ENCODE measurements at places on chromosomes 12 and 14.

GRCh38 chr12:96302687-96303310, 97.4 kb downstream of the CDK17 start:
- no peak for DNase-seq

- DNase-seq, result no peak
Measured at GRCh38 chr12:52699960-52700359, 3.4 kb downstream of the KRT77 start.

- no peak for DNase-seq
Measured at GRCh38 chr12:9669534-9669933, at the start of gene CLEC2D. Gene CLEC2D (plus strand): TSS chr12:9669713. CDS start chr12:9669735, 22 bp downstream.

- DNase-seq, result no peak
Measured at GRCh38 chr12:19387161-19387560, 52.1 kb upstream of the AEBP2 start.

DNA sequence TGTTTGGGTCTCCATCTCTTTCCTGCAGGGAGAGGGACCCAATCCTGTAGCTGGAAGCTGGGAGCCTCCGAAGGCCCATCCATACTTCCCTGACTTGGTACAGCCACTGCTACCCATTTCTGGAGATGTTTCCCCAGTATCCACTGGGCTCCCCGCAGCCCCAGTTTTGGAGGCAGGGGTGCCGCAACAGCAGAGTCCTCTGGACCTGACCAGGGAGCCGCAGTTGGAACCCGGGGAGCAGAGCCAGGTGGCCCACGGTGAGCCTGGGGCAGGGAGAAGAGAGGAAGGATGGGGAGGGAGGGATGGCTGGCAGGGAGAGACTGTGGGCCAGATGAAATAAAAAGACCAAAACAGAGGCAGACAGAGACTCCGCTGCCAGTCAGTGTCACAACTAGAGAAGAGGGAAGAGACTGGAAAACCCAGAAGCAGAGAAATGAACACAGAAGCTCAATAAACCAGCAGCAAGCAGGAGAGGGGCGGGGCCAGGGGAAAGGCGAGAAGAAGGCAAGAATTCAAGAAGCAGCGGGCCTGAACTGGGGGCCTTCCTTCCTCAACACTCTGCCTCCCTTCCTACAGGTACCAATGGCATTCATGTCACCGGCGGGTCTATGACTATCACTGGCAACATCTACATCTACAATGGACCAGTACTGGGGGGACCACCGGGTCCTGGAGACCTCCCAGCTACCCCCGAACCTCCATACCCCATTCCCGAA, 6.3 kb downstream of the LTBR start:
- no peak for DNase-seq

GRCh38 chr14:92906823-92907222, 16.1 kb upstream of the CHGA start:
- DNase-seq, result no peak

DNA sequence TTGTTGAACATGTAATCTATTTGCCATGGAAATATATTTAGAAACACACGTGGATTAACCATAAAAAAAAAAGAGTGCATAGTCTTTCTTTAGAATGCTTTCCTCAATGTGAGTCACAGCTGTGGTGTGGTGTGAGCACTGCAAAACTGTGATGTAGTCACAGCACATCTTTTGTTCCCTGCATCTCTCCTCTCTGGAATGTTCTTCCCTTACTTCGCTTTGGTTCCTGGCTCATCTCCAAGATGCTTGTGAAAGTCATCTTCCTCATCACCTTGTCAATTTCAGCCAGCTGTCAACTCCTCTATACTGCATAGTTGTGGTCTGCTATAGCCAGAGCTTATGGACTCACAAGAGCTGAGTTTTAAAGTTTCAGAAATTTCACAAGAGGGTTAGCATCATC, 60.2 kb downstream of the STAB2 start:
- DNase-seq, result no peak

DNA sequence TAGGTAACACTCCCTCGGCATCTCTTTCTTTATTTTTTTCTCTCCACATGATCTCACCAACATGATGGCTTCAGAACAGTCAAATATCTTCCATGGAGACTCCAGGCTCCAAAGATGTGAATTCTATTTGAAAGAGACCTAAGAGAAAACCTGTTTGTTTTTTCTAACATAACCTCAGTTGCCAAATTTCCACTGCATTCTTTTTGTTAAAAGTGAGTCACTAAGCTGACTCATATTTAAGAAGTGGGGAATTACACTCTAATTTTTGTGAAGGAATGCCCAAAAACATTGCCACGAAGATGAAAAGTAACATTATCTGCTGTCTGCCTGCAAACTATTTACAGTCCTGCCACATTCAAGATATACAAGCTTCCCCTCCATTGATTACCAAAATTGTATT, 1337.6 kb downstream of the LRFN5 start:
- no peak for DNase-seq

DNA sequence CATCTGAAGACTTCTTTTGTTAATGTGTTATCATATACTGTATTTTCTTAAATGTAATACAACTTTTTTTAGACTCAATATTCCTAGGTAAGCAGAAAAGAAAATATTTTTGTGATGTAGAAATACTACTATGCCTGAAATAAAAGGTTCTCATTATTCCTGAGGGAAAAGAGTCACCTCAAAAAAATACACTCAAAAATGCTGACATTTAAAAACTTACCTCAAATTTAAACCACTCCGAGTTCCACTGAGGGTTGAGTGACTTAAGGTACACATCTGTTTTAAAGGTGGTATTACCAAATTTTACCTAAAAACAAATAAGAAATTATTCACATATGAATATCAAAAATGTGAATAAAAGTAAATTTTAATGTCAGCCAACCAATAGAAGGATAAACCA, 9.3 kb downstream of the C2CD5 start:
- DNase-seq, result no peak

DNA sequence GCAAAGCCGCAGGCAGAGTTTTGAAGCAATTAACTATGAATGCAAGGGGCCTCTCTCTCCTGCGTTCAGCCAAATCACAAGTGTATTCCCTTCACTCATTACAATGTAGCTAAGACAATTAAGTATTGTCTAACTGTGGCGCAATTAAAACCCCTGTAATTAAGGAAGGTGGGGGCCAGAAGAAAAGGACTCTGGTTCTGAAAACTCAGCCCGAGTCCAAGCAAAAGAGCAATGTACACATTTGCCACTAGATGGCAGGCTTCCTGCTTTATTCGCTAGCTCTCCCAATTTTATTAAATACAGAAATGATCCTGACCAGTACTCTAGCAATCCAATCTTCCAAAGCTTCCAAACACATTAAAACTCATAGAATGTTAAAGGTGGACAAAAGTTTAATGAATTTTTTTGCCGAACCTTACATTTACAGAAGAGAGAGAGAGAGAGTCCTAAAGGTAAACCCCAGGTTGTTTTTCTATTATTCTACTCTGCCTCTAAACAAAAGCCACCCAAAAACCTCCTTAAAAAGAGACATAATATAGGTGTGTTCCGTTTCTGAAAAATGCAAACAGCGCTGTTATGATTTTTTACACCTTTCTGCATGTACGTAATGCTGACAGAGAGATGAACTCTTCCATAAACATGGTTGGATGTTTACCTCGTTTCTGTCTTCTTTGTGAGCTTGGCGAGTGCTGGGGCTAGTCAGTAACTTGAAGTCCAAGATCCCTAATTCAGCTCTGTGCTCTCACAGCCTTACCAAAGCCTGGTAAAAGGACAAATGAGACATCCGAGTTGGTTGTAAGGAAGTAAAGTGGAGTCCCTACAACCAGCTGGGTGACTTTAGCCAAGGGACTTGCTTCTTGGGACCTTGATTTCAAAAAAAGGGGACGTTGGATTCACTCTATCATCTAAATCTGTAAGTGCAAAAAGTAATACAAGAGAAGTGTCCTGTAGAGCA, 50.9 kb upstream of the VASH1 start:
- peak; percentile 49 for DNase-seq

DNA sequence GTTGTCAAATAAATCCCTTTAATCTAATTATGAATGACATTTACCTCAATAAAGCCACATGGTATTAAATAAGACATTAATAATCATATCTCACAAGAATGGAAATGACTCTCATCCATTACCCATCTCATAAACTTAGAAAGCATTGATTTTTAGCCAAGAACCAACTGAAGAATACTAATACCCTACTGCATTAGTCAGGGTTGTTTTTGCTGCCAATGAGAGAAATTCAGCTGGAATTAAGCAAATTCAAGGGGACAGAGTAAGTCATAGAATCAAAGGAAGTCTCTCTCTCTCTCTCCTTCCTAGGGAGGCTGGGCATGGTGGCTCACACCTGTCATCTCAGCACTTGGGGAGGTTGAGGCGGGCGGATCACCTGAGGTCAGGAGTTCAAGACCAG, 41.6 kb downstream of the NDUFA12 start:
- DNase-seq, result no peak

DNA sequence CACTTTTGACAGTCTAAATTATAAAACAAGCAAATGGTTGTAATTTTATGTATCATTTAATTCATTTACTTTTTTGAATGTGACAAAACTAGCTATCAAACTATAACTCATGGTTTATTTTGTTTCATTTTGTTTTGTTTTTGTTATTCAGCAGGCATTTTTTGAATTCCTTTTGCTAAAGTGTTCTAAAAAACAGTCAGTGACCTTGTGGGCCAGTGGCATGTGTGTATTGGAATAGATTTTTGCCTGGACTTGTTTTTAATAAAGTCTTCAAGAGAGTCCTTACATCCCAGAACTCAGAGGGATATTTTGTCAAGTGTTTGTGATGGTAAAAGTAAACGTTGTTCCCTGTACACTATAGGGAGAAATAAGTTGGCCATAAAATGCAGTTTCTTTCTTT, 369.7 kb upstream of the SYT1 start:
- no peak for DNase-seq

DNA sequence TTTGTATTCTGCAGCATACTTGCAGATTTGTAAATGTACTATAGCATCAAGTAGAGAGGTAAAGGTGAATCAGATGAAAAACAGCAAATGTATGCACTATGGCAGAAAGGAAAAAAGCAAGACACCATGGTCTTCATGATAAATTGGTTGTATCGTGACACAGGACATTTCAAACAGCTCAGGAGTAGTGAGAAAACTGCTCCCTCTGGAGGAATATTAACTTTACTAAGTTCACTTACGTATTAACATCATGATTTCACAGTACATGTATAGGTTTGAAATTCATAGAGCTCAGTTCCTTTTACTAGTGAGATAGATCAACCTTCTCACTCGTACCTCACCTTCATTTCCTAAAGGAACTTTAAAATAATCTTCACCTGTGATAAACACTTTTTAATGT, 6.5 kb downstream of the MBIP start:
- DNase-seq, result peak; percentile 19

GRCh38 chr14:39474416-39474911, 42.2 kb upstream of the FBXO33 start:
- no peak for DNase-seq

- no peak for DNase-seq
Measured at GRCh38 chr12:82448911-82449578, 90.7 kb downstream of the METTL25 start.

DNA sequence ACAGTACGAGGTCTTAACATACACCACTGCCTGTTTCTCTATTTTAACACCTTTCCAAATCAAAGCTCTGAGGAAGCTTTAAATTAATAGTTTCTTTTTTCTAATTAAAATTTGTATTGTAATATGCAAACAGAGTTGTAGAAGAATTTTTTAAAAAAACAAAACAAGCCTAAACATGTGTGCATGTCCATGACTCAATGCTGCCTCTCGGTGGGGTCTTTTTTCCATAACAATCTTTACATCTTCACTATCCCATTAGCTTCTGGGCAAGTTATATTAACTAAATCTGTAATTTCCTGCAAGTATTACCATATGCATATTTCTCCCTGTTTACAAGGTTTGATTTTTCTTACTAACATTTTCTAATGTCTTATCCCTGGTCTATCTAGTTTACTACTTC, 143.9 kb upstream of the NAV3 start:
- DNase-seq, result peak; percentile 21

GRCh38 chr14:84477996-84478395, 1051.9 kb upstream of the FLRT2 start:
- DNase-seq, result no peak

All from HT-29 (cell line).